ENCODE measurements at places on chromosomes 1 and 21.

- no peak for DNase-seq
These were observed 11.7 kb downstream of the CD2 start for GRCh38 chr1:116765962-116766361.

DNA sequence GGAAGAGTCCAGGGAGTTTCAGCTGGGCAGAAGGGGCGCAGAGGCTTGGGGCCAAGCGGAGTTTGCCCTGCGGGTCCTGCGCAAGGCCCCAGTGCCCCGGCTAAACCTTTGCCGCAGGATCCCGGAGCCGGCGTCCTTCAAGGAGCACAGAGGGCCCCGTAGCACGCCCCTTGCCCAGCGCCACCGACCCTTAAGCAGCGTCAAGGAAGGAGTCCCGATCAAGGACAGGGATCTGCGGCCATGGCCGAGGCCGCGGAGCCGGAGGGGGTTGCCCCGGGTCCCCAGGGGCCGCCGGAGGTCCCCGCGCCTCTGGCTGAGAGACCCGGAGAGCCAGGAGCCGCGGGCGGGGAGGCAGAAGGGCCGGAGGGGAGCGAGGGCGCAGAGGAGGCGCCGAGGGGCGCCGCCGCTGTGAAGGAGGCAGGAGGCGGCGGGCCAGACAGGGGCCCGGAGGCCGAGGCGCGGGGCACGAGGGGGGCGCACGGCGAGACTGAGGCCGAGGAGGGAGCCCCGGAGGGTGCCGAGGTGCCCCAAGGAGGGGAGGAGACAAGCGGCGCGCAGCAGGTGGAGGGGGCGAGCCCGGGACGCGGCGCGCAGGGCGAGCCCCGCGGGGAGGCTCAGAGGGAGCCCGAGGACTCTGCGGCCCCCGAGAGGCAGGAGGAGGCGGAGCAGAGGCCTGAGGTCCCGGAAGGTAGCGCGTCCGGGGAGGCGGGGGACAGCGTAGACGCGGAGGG lies 520 bp downstream of the CLIC6 start:
- peak; percentile 30 for DNase-seq

GRCh38 chr1:91609551-91609950 lies 108.9 kb downstream of the CDC7 start:
- peak; percentile 57 for DNase-seq

- no peak for DNase-seq
These were observed 8.8 kb downstream of the LRRC38 start for GRCh38 chr1:13505020-13505419.

- no peak for DNase-seq
These were observed 14.7 kb downstream of the PPIE start for GRCh38 chr1:39753132-39754025.

GRCh38 chr1:1929639-1930545 lies 10.8 kb upstream of the TMEM52 start:
- DNase-seq, result no peak

DNA sequence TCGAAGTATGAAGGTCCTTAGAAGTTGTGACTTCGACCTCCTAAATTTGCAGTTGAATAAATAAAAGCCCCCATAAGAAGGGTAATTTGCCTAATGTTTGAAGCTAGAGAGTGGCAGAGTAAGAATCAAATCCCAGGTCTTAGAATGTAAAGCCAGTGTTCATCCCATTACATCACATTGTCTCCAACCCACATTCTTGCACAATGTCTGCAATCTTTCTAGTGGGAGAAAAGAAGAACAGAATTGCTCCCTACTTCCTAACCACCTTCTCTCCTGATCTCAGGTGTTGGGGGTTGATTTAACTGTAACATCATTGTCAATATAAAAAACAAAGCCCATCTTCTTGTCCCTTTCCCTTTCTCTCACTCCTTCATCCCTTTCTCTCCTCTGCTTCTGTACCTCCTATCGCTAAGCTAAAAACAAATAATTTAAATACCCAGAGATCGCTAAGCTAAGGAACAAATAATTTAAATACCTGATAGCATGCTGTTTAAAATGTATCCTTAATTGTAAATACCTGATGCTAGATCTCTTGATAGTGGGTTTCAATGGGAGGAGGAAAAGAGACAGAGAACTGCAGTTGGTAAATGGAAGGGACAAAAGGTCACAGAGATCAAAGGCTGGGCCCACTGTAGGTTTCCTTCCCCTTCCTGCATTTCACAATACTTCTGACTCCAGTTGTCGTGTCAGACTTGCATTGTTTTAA lies 32.1 kb upstream of the CCDC190 start:
- no peak for DNase-seq

DNA sequence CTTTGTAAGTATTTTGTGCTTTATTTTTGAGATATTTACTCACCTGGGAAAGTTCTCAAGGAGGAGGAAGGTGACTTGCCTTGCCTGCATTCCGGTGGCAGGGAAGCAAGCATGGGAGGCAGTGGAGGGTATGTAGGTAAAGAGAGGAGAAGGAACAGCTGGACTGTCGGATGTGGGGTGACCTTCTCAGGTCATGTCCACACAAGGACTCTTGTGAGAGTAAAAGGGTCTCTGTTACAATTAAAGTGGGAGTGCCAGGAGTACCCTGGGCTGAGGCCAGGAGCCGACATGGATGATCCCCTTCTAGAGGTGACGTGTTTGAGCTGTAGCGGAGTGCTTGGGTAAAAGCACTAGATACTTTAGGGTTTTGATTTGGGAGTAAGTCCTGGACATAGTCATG lies 25.0 kb downstream of the UBE4B start:
- no peak for DNase-seq

Data from AG08396 (cell line).